Stimulated activated CD4-positive, alpha-beta T cell treated with anti-CD3 and anti-CD28 coated beads, Interleukin-4, amount 100 ng/mL, for 4 hours (primary cell): ENCODE measurements at places on chromosomes 3 and 15.

- DNase-seq, result no peak
Observed at GRCh38 chr3:187465503-187465902, 97.3 kb downstream of the RTP4 start.

- DNase-seq, result no peak
Observed at GRCh38 chr15:40558952-40559742, 5.7 kb downstream of the CCDC32 start.

- no peak for DNase-seq
Observed at GRCh38 chr3:25744470-25744869, 38.8 kb downstream of the NGLY1 start.

DNA sequence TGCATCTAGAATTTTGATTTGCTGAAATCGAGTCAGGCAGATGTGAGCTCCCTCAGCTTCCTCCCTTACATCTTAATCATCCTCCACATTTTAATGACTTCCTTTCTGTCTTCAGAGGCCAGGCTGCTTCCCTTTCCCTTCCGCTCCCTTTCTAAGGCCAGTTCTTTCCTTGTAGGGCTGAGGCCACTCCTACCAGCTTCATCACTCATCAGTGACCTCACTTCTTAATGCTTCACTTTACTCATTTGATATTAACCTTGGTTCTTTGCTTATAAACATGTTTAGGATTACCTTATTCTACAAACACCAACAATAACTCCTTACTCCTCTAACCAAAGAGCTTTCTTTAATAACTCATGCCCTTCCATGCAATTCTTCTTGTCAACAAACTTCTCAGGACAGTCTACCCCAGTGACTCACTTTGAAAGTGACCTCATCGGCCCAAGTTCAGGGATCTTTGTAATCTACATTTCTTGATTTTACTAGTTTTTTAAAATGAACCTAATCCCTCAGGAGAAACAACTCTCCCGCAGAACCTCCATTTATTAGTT lies 23.9 kb downstream of the ILDR1 start:
- no peak for DNase-seq

- DNase-seq, result peak; percentile 11
Observed at GRCh38 chr3:47057212-47057671, 77.8 kb downstream of the NBEAL2 start.

- no peak for DNase-seq
Observed at GRCh38 chr15:65460741-65461347, 38.1 kb upstream of the IGDCC4 start.

- no peak for DNase-seq
Observed at GRCh38 chr3:13053420-13053819, 19.8 kb downstream of the IQSEC1 start.

GRCh38 chr3:78610462-78611125 lies 1157.2 kb downstream of the ROBO1 start:
- no peak for DNase-seq

- no peak for DNase-seq
Observed at GRCh38 chr3:125496701-125497100, 23.3 kb downstream of the SNX4 start.

DNA sequence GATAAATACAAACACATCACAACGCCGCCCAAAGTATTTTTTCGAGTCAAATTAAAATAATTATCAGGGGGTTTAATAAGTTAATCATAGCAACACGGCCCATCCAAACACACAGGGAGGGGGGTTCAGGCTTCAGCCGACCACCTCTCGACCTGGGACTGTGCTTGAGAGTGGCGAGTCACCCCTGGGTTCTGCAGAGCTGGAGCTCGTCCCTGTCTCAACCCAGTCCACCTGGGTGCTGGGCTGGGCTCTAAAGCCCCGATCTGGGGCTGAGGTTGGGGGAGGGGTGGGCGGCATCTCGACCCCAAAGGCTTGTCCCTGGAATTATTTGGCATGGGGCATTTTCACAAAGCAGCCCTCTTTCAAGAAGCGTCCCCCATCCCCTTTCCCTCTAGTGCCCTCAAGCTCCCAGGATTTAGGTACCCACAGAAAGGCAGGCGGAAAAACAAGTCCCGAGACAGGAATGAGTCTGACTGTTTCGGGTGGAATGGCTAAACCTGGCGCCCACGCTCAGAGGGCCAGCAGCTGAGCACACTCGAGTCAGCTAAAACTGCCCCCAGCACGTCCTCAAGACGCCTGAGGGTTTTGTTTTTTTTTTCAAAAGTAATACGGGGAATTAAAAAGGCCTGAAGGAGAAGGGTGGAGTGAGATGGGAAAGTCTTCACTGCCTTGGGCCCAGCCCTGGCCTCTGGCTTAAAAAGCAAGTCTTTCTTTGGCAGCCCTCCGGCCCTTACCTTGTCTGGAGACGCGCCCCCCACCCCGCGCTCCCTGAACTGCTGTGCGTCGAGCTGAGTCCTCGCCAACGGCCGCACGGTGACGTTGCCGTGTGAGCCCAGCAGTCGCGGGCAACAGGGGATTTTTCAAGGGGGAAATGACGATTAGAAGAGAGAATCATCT lies 32.5 kb downstream of the NR2F2 start:
- no peak for DNase-seq

- no peak for DNase-seq
Observed at GRCh38 chr3:133135306-133135705, 97.1 kb downstream of the TMEM108 start.

- DNase-seq, result no peak
Observed at GRCh38 chr15:49152552-49153312, 2.7 kb downstream of the COPS2 start.

- DNase-seq, result no peak
Observed at GRCh38 chr3:5330152-5330810, 142.8 kb downstream of the EDEM1 start.

DNA sequence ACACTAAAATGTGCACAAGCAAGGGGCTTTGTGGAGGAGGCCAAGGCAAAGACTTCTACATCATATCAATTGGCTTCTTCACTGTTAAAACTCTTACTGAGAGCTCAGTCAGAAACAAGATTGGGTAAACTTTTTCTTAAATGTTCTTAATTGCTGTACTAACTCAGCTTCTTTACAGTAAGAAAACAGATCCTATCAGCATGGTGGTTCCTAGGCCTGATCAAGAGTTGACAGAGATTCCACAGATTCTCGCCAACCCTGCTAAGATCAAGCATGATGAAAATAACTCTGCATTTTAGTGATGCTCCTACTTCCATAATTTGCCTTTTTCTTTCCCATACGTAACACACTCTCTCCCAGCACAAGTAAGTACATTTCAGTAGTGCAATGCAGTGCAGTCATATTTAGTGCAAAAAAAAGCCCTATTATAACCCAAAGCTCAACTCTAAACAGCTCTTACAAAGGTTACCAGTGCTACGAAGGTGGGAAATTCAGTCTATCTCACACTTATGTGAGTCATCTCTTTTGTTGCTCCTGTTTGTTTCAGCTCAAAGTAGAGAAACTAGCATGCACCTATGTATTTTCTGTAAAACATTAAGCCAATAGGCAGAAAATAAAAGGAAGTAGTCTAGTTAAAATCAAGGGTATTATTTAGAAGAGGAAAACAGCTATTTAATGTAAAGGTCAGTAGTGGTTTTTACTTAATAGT lies 29.9 kb downstream of the TIGIT start:
- DNase-seq, result no peak

- no peak for DNase-seq
Observed at GRCh38 chr15:99385005-99385669, 133.9 kb downstream of the LRRC28 start.

- DNase-seq, result no peak
Observed at GRCh38 chr15:66707310-66708082, 5.5 kb downstream of the SMAD6 start.

- DNase-seq, result no peak
Observed at GRCh38 chr3:196774848-196775422, 35.3 kb downstream of the PAK2 start.

GRCh38 chr3:130658678-130659077 lies 88.0 kb downstream of the PIK3R4 start:
- DNase-seq, result no peak

DNA sequence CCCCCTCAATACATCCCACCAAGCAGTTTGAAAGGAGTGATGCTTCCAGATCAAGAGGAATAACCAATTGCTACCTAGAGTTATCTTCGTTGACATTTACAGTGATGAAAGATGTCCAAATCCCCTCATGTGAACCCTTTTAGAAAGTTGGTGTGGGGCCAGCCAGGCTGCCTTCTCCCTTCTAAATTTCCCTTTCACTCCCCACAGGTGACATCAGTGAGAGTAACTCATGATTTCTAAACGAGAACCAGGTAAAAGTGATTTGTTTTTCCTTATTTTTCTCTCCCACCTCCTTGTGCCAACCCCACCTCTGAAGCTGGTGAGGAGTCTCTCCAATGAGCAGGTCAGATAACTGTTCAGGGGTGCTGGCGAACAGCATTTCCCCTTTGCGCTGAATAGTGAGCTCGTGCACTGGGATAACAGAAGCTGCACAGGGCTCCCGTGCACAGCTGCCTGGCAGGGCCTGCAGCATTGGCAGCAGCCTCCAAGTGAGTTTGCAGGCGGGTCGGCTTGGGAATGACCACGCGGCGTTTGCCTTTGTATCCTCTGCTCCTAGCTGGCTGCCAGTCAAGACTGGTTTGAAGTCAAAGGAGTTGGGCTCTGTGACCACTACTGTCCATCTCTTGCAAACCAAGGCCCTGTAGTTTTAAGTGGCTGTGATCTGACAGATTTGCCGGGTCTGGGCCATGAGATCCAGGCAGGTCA lies 70.2 kb upstream of the CORO2B start:
- no peak for DNase-seq

- no peak for DNase-seq
Observed at GRCh38 chr3:154987846-154988245, 92.3 kb upstream of the MME start.

- DNase-seq, result peak; percentile 48
Observed at GRCh38 chr3:71421820-71422566, 161.5 kb downstream of the FOXP1 start.

- DNase-seq, result no peak
Observed at GRCh38 chr15:52071570-52071969, 41.0 kb downstream of the BCL2L10 start.

GRCh38 chr3:160470181-160470580 lies 20.6 kb upstream of the TRIM59 start:
- DNase-seq, result no peak

DNA sequence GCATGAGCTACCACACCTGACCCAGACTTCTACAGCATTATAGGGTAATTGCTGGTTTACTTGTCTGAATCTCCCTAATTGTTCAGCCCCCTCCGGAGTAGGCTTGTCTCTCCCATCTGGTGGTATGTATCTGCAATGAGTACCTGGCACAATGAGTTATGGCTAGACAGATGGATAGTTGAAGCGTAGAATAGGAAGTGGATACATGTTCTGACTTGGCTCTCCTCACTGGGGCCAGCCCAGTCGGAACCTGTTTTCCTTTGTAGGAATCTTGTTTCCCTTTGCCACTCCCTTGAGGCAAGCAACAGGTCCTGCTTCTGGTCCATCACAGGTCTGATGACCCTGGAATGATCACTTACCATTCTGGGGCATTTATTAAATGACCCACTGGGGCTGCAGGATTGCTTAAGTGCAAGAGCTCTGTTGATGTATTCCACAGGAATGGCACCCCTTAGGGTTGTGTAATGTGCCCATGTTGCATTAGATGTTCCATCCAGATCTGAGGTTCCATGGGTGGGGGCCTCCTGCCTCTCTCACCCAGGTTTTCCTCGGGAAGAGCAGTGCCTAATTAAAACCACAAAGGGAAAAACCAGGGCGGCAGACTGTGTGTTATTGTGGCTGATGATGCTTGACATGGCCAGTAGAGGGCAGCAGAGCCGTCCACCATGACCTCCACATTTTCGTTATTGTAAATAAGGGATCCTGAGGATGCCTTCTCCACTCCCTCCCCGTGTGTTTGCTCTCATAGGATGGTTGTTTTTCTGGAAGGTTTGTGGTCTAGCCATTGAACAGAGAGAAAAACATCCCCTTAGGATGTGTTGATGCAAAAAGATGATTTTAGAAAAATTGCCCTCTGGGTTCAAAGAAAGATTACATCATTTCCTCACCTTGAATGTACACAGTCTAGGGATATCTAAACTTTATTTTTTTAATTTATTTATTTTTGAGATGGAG lies 58.0 kb downstream of the CMTM8 start:
- DNase-seq, result peak; percentile 50

DNA sequence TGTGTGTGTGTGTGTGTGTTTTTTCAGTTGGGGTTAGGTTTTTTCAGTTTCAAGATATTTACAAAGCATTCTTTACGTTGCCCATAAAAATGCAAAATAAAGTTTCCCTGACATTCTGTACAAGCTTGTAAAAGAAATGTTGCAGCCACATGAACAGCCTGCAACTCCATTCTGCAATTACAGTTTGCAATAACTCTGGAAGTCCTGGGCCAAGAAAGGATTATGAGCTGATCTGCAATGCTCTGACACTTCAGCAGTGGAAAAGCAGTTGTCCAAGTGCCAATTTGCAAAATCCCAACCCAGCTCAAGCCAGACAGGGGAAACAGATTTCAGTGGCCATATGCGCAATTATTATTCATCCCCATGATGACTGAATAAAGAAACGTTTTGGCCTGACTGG lies 322.1 kb downstream of the MEX3B start:
- no peak for DNase-seq

DNA sequence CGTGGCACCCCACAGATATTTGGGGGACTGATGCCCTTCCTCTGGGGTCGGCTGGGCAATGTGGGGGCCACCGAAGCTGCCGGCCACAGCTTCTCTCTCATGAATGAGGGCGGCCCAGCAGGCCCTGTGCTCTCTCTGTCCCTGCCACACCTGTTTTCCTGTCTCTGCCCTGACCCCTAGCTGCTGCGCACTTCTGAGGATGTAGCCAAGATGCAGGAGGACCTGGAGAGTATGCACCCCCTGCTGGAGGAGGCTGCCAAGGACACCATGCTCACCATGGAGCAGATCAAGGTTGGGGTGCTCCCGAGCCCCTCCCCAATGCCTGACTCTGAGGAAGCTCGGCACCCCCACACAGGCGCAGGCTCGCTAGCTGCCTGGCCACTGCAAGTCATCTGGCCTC lies 59.7 kb downstream of the SEMA3G start:
- DNase-seq, result no peak

DNA sequence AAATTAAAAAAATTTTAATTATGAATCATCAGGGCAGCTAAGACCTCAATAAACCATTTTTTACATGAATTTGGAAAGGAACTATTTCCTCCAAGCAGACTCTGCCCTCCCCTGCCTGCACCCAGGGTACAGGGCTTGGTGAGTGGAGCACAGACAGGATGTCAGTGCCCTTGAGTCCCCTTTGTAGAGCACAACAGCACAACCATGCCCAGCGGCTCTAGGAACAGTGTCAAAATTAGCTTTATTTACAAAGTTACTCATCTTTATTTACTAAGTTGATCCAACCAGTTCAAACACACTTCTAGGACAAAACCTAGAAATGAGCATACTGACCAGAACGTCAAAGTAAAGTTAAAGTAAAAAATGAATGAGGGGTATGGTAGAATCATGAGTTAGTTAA lies 90.6 kb upstream of the TSC22D2 start:
- no peak for DNase-seq
